Activated CD4-positive, alpha-beta T cell treated with anti-CD3 and anti-CD28 coated beads, Interleukin-2, amount 50 U/mL, for 16 hours (primary cell): ENCODE measurements at places on chromosomes 7 and 10.

DNA sequence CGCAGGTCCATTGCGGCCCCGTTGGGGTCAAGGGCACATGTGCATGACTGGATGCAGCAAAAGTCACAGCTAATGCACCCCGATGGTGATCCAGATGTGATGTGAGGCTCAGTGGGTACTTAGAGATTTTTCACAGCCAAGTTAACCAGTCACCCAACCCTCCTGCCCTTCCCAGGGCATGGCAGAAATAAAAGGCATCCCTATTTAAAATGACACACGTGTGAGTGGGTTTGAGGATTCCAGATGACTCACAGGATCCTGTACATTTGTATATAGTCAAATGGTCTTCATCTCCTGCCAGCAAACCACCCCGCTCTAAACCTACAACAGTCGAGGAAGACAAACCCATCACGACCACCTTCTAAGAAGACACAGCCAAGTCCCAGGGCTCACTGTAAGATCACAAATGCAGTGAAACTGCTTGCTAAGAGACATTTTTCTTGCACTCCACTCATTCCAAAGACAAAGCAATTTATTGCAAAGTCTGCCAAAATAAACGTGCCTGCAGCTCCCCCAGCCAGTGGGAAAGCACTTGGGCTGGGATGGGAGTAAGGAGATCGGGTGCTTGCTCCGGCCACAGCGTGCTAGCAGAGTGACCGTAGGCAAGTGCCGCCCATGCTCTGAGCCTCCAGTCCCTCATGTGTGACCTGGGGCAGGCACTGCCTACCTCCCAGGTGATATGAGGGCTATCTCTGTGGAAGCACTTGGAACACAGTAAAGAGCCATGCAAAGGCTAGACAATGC, 86.6 kb upstream of the MACROH2A2 start:
- no peak for DNase-seq

GRCh38 chr10:127179612-127180250, 16.7 kb downstream of the INSYN2A start:
- no peak for DNase-seq

DNA sequence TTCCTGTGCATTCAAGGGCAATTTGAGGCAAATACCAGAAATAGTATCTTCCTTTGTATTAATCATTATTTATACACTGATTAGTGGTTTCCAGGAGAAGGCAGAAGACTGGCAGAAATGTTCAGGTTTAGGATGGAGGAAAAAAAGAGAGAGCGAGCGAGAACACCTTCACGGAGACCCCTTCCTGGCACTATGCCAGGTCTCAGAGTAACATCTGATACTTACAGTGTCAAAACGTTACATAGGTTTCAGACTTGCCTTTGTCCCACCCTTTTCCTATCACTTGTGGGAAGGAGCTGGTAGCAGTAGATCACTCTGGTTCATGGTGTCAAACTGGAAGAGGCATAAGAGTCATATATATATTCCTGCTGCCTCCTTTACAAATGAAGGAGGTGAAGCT, 652 bp downstream of the OR2A12 start:
- DNase-seq = no peak

GRCh38 chr7:139629392-139630082, 106.1 kb downstream of the CLEC2L start:
- no peak for DNase-seq

DNA sequence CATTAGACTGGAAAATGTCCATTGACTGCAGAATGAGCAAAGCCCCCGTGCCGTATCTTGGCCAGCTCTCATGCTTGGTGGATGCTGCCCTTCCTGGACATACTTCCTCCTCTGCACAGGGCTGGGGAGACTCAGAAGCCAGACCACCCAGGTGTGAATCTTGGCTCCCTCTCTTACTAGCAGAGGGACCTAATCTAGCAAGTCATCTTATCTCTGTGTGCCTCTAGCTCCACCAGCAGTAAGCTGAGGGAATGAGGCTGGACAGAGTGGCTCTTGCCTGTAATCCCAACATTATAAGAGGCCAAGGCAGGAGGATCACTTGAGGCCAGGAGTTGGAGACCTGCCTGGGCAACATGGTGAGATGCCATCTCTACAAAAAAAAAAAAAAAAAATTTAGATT, 173.8 kb upstream of the GHITM start:
- no peak for DNase-seq

DNA sequence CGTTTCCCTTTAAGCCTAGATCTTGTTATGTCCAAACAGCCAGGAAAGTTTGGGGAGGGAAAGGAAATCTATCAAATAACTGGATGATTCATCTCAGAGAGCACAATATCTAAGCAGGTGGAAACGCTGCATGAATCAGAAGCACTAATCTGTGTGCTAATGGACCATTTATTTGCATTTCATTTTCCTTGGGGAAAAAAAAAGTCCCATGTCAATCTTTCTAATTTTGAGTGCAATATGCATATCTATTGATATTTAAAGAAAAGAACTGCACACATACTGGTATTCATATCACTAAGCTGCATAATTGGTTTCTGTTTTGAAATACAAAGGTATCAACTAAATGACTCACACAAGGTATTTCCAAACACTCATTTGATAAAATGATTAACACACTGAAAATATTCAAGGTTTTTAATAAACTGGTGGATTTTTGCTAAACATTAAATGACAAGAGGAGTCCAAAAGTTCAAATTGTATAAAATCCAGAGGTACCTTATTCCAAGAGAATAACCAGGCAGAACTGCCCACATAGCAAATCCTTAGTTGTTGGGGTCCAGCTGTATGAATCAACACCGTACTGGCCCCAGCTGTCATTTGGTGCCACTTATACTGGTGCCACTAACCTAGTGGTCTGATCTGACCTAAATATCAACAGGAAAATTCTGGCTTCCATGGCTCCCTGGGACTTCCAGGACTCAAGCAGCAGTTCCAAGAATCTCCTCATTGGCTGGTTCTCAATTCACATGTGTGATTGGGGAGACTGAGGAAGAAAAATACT, 122.2 kb upstream of the SP4 start:
- DNase-seq = peak; percentile 31

DNA sequence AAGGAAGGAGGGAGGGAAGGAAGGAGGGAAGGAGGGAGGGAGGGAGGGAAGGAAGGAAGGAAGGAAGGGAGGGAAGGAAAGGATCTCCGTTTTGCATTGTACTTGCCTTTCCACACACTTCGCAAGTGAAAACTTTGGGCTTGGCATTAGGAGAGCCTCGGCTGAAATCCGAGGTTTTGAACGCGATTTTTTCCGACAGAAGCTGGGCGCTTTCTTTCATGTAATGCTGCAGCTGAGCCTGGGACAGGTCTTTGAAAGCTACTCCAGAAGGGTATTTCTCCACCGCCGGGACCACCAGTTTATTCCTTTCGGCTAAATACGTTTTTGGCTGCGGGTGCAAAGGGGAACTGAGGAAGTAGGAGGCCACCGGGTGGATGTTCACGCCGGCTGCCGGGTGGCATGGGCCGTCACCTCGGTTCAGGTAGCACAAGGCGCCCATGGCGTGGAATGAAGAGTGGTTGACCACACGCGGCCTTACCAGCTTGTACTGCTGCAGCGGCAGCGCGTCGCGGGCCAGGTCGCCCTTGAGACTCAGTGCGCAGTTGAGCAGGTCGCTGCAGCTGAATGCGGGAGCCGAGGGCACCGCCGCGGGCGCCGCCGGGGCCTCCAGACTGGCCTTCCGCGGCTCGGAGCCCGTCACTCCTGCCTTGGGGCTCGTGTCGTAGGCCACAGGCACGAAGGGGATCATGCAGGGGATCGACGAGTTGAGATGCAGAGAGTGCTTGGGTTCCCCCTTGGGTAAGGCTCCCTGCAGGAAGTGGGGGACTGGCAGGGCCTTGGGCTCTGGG, 825 bp downstream of the FEZF1 start:
- no peak for DNase-seq

GRCh38 chr10:124670849-124671248, 73.3 kb downstream of the FAM53B start:
- no peak for DNase-seq

DNA sequence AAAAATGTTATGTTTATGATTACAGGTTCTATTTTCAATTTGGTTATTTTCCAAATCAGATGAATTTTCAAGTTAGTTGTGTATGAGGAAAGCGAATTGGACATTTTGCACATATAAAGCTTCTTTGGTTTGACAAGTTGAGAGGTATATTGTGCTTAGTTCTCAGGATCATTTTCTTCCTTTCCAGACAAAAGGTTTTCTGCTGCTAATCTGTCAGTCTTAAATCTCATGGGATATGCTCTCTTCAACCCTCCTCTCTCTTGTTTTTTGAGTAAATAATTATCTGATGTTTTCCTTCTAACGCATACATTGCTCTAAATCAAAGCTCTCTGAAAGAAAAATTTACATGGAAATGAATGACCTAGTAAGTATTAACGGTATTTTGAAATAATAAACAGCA, 77.9 kb downstream of the PPP1R3A start:
- DNase-seq = no peak

DNA sequence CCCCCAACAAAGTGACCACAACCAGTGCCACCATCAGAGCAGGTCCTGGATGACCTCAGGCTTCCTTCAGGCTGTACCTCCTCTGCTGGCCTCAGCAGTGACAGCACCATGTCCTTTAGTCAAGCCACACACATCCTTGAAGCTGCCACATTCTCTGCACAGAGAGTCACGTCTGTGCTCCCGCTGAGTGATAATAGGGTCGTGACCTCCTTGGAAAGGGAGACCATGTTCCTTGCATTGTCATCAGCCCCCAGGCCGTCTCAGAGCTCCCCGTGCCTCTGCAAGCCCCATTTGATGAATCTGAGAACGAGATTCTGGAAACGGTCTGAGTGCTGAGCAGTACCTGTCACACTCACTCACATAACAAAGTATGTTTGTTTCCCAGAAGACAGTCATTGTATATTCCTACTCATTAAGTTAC, 106.5 kb upstream of the PRR15 start:
- DNase-seq = no peak

DNA sequence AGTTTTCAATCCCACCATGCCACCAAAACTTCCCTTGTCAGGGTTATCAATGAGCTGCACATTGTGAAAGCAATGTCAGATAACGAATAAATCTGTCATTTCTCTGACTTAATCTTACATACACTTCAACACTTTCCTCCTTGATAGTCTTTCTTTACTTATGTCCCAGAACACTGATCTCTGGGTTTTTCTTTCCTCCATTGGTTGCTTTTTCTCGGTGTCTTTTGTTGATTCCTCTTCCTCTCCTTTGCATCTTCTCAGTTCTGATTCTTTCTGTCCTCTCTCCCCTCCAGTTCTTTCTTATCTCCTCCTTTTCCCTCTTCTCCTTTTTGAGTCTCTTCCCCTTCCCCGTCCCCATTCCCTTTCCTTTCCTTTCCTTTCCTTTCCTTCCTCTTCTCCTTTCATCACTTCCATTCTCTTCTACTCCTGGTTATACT, 16.6 kb downstream of the DNAJB9 start:
- DNase-seq = no peak
